Stimulated activated memory B cell treated with anti-CD40 and anti-IgM and Interleukin-4, amounts not matched to agents 10 μg/mL and 1 μg/mL and 100 μg/mL, for 72 hours (primary cell): ENCODE measurements at places on chromosomes 4 and X.

DNA sequence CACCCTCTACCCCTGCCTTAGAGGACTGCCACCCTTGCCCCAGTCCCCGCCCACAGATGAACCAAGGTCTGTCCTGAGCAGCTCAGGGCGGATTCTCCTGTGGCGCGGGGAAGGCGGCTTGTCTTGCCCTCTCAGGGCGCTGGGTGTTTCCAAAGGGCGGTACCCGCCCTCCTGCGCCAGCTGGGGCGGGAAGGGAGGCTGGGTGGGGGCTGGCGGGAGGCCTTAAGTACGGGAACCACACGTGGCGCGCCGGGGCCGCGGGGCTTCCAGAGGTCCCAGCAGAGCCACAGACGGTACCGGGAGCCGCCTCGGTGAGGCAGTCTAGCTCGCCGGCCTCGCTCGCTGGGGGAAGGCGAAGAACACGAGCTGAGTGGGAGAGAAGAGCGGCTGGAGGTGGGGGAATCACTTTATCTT, 361.1 kb downstream of the MID1IP1 start:
- ATAC-seq = peak; percentile 55

DNA sequence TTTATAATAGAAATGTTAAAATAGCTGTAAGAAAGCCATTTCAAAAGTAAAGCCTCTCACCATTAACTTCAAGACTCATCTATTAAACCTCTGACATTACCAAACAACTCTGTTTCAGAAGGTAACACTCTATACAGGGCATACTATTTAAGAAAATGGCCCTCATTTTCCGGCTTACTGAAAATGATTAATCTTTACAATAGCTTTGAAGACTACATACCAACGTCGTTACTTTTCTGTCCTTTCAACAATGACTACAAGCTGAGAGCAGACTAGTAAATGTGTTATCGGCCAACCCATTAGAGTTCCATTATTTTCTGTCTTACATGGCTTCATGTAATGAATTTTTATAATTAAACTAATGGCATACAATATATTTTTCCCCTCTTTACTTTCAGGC, 593.6 kb upstream of the FTHL17 start:
- no peak for ATAC-seq

DNA sequence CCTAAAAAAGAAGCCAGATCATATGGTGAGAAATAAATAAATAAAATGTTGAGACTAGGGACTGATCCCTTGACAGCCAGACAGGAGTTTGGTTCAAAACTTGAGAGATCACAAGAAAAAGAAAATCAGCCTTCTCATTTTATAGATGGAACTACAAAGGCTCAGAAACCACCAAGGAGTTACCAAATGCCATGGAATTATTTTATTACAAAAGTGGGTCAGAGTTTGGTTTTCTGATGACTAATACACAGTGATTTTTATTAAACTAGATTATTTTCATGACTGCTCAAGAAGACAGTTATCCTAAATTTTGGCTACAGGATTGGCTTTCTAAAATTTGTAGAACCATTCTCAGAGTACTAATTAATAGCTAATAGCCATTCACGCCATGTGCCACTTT, 6.2 kb downstream of the CXCL1 start:
- no peak for ATAC-seq

DNA sequence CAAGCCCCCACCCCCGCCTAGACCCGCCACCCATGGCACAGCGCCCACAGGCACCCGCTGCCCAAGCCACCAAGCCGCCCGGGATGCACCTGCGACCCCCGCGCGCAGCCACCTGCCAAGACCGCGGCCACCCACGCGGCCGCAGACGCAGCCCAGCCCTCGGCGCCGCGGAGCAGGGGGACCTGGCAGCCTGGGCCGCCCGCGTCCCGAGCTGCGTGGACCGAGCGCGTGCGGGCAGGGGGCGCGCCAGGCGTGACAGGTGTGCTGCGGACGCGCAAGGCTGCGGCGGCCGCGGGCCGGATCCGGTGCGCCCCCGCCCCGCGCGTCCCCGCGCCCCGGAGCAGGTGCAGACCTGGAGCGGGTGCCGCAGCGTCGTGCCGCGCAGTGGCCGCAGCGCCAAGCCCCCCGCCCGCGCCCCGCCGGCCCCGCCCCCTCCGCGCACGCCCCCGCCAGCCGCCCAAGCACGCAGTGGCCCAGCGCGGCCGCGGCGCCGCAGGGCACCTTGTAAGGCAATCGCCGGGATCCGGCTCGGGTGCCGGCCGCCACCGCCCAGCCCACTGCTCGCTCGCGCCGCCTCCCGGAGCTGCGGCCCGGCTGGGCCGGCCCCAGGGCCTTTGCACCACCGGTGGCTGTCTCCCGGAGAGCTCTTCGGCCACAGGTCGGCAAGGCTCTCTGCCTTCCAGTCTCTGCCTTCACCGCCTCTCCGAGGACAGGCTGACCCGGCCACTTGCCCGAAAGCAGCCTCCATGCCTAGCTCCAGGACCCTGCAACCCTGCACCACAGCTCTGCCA, at the start of gene PNCK:
Gene PNCK, minus strand, starts transcription at position 386 of the 791 bp plus-strand sequence. CDS start 737 bp downstream, outside the sequence.
- no peak for ATAC-seq

DNA sequence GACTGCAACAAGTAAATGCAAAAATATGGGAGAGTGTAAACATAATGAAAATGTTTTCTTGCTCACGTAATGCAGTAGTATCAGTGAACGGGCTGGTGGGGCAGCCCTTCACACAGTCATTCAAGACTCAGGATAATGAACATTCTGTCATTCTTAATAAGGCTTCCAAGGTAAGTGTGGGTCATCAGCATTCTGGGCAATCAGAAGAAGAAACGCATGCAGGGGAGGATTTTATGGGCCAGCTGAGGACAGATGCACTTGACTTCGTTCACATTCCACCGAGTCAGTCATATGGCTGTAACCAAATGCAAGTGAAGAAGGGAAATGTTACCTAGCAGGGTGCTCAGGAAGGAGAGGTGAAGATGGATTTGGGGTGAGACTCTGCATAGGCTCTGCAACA, 68.0 kb upstream of the MAP9 start:
- ATAC-seq = no peak
